Nasal cavity respiratory epithelium epithelial cell of viscerocranial mucosa (primary cell): ENCODE measurements at places on chromosomes 12 and 14. TPM values are rescaled to one million over a fixed set of nuclear protein-coding genes. Genes with fewer than 3 reads are reported as not detected.

Gene DAO
- total RNA-seq: not detected in 2 replicates

Gene PIK3C2G
- 0.28 and 1.7 TPM in 2 replicates for total RNA-seq

Gene MYF5
- not detected in 2 replicates for total RNA-seq

Gene HOXC6
- total RNA-seq: not detected in 2 replicates
